ENCODE measurements at places on chromosomes 2 and 18.

DNA sequence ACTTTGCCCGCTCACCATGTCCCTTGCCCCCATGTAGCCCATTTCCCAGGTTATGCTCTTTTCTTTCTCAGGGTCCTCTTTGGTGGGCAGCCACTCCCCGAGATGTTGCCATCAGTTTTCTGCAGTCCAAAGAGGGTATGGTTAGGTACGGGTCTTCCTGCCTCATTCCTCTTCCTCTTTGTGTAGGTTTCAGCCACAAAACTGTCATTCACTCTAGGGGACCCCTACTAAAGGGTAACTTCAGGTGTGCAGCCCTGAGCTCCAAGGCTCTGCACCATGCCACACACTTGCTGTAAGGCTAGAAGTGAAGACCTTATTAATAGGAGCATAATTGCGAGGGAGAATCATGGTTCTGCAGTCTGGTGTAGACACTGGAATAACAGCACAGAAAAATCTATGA, 99.8 kb upstream of the ZNF397 start:
- no peak for DNase-seq

DNA sequence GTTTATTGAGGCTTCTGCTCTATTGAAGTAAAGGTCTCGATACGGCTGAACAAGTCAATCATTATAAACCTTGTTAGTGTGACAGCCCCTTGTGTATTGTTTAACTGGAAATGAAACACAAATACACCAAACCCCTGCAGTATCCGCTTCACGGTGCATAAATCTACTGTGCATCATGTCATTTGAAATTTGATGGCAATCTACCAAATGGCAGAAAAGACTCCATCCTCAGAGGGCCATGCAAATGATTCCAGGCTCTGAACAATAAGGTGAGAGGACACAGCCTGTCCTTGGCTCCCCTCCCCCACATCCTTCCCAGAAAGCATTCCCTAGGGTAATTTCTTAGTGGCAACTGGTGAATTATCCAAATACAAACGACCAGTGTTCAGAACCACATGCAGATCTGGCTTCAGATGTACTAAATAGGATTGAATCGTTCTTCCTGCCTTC, 80.6 kb downstream of the ADCYAP1 start:
- no peak for DNase-seq

GRCh38 chr2:25030702-25031101, 11.2 kb upstream of the EFR3B start:
- DNase-seq, result no peak

GRCh38 chr2:20599001-20599600, 51.8 kb downstream of the HS1BP3 start:
- no peak for DNase-seq

GRCh38 chr18:48808476-48808875, 142.3 kb downstream of the SMAD7 start:
- DNase-seq, result no peak

GRCh38 chr2:74620671-74621070, 27.5 kb downstream of the M1AP start:
- peak; percentile 4 for DNase-seq

- DNase-seq, result no peak
These were observed 208.6 kb downstream of the HRH4 start for GRCh38 chr18:24669015-24669414.

DNA sequence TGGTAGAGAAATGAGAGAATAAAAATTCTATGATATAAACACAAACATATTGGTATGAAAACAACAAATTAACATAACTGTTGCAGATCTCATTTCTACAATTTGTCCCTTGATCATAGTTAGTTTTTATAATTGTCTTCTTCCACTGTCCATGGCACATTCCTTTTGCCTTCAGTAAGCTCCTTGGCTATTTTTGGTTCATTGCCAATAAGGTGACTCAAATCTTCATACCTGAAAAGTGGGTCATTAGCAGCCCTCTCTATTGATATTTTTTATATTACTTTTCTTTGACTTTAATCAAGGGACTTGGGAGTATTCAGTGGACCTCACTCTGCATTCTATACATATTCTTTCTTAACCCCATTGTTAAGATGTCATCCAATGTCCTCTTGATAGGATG, 552.9 kb downstream of the TDRD15 start:
- DNase-seq, result no peak

DNA sequence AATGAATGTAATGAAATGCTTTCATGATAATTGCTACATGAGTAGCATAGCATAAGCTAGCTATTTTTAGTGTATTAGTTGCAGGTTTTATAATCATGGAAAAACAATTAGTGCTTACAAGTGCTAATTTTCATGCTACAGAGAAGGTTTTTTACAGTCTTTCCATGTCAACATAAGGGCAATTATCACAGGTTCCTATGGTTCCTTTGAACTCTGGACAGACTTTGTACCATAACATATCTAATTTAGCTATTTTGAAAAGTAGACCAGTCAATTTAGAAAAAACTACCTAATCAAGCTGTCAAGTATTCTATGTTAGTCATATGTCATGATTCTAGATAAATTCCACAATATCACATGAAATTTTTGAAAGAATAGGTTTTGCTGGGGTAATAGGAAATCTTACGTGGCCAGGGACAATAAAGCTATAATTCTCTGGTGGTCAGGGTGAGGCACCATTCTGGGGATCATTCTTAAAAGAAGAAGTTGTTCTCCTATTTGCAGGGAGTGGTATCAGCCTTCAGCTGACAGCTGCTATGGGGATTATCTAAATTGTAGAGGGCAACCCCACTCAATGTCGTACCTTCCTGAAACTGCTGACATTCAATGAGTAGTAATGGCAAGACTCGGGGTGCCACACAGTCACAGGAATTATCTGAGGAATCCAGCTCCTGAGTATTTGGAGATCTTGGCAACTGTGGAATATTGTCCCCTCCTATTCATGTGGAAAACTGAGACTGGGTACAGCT, 724.0 kb upstream of the LINC00305 start:
- DNase-seq, result no peak

DNA sequence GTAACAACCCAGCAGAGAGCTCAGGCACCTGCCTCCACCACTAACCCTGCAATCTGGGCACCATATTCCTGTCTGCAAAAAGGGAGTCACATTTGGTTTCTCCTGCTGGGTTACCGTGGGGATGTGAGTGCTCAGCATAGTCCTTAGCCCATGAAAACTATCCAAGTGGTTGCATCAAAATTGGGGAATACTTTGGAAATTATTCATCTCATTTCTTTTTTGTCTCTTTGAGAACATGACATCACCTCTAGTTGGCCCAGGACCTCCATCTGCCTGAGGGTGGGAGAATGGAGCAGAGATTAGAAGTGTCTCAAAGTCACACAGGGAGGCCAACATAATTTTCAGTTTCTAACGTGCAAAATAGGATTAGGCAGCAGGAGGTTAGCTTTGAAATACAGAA, 19.3 kb upstream of the SPP2 start:
- peak; percentile 72 for DNase-seq

DNA sequence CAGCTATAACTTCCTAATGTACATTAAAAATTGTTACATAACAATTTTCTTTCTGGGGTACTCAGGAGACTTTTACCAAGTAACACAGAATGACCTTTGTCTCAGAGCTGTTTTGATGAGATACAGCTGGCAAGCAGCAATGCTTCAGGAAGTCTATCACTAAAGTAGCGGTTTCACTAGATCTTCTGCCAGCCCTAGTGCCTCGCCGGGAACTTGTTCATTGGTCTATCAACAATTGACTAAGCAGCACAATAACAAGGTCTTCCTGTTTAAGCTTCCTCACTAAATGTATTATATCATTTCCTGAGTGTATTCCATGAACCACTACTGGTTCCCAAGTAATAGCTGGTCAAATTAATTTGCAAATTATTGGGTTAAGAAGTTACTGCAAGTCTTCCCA, 69.2 kb downstream of the TRIP12 start:
- DNase-seq, result peak; percentile 61

- DNase-seq, result peak; percentile 54
These were observed 2.1 kb downstream of the DNAH7 start for GRCh38 chr2:196066291-196067087.

- DNase-seq, result no peak
These were observed 9.1 kb downstream of the RPL31 start for GRCh38 chr2:101011152-101011551.

GRCh38 chr2:109471658-109472057, 142.1 kb downstream of the SEPTIN10 start:
- DNase-seq, result no peak

DNA sequence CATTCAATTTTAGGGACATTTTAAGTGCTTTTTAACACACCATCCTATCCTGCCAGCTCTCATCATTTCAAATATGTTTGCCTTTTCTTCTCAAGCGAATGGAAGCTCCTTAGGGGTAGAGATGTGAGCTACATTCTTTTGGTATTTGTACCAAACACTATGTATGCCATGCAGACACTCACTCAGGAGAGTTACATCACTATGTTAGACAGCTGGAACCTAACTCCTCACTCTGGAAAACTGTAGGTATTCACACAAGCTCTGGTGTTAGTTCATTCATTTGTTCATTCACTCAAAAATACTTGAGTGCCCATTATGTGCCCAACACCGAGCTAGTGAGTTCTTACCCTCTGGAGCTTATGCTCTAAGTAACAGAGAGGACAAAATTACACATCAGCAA, 26.4 kb upstream of the RNU4ATAC start:
- no peak for DNase-seq

GRCh38 chr2:69742322-69742952, 503 bp downstream of the ANXA4 start:
- no peak for DNase-seq

- no peak for DNase-seq
These were observed 223.6 kb upstream of the SIX2 start for GRCh38 chr2:45232818-45233217.

- DNase-seq, result no peak
These were observed 94.5 kb upstream of the LMAN1 start for GRCh38 chr18:59453468-59453961.

GRCh38 chr2:189821953-189822748, 37.9 kb downstream of the PMS1 start:
- DNase-seq, result peak; percentile 34

GRCh38 chr2:231228223-231228622, 29.8 kb downstream of the ARMC9 start:
- DNase-seq, result no peak

- DNase-seq, result no peak
These were observed 621.1 kb upstream of the FANCL start for GRCh38 chr2:58862244-58862643.

GRCh38 chr2:143553261-143553660, 424.0 kb downstream of the ARHGAP15 start:
- no peak for DNase-seq

GRCh38 chr18:38305961-38306360, 740.4 kb upstream of the CELF4 start:
- DNase-seq, result no peak

DNA sequence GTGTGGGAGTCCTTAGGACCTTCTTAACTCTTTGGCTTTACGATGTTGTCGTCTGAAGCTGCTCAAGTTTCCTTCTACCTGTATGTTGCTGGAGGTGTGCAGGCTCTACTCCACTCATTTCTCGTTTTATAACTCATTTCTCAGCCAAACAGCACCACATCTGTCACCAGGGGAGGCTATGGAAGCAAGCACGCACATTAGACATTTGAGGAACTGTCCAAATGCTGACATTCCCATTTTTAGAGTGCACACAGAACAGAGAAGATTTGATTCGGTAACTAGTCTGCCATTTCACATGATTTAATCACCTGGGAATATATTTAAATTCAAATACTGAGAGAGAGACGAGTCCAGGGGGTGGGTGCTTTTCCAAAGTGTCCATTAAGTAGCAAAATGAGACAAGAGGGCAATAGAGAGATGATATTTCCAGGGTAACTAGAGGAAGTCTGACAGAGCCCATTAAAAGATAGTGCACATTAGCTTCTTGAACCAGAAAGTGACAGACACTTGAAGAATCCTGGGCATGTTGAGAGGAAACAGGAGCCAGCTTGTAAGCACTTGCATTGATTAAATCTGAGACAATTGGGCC, 793.3 kb downstream of the TDRD15 start:
- no peak for DNase-seq

- peak; percentile 9 for DNase-seq
These were observed 906.6 kb upstream of the CDH2 start for GRCh38 chr18:29083545-29083944.

- no peak for DNase-seq
These were observed 4.1 kb downstream of the RAB31 start for GRCh38 chr18:9712130-9712577.

GRCh38 chr2:186100636-186101035, 362.0 kb downstream of the FSIP2 start:
- no peak for DNase-seq

DNA sequence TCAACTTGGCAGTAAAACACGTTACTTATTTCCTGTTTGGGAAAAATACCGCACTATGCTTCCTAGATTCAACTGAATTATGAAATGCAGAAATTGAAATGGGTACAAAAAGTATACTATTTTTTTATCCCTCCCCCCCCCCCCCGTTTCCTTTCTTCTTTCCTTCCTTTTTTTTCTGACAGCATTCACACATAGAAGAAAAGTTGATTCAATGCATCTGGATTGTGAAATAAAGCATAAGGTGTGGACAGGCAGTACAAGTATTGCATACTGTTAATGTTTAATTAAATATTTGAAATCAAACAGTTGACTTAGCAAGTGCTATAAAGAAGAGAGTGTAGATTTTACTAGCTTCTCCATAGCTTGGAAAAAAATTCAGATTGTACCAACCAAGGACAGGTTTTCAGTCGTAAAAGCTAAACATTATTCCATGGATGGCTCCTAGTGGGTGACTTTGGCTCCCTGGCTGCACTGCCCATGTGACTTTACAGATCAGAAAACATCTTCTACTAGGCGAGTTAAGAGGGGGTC, 21.6 kb upstream of the AGFG1 start:
- no peak for DNase-seq

DNA sequence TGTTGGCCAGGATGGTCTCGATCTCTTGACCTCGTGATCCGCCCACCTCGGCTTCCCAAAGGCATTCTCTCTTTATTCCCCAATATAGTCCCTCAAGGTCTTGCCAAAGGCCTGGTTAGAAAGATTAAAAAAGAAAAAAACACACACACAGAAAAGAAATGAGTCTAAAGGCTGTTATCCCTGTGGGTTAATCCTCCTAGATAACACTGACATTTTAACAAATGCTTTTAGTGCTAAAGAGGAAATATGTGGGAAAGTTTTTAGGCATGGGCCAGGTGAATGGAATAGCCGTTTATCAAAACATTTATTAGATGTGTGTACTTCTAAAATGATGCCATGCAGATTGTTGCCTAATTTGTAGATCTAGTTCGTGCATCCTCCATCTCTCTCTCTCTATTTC, 261.6 kb upstream of the FN1 start:
- no peak for DNase-seq
